ENCODE measurements at places on chromosomes 4 and X.
A peak's percentile ranks its signal among the peaks of the same experiment; 100 is the strongest.

DNA sequence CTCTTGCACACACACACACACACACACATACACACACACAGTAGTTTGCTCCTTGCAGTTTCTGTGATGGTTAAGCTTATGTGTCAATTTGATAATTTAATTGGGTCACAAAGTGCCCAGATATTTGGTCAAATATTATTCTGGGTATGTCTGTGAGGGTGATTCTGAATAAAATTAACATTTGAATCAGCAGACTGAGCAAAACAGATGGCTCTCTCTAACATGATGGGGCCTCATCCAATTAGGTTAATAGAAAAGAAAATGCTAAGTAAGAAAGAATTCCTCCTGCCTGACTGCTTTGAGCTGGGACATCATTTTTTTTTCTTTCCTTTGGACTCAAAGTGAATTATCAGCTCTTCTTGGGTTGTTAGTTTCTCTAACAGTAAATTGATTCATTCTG is 191.2 kb upstream of the INTU start:
- DNase-seq = no peak

GRCh38 chrX:129984111-129984958 is 1.9 kb downstream of the BCORL1 start:
- peak; percentile 30 for DNase-seq

GRCh38 chr4:112517067-112517634 is 1.2 kb upstream of the NEUROG2 start:
- no peak for DNase-seq

- peak; percentile 57 for DNase-seq
Measured at GRCh38 chr4:1809754-1810502, 16.8 kb downstream of the FGFR3 start.

GRCh38 chrX:38804432-38804681 is 3.1 kb downstream of the MID1IP1 start:
- DNase-seq = no peak

DNA sequence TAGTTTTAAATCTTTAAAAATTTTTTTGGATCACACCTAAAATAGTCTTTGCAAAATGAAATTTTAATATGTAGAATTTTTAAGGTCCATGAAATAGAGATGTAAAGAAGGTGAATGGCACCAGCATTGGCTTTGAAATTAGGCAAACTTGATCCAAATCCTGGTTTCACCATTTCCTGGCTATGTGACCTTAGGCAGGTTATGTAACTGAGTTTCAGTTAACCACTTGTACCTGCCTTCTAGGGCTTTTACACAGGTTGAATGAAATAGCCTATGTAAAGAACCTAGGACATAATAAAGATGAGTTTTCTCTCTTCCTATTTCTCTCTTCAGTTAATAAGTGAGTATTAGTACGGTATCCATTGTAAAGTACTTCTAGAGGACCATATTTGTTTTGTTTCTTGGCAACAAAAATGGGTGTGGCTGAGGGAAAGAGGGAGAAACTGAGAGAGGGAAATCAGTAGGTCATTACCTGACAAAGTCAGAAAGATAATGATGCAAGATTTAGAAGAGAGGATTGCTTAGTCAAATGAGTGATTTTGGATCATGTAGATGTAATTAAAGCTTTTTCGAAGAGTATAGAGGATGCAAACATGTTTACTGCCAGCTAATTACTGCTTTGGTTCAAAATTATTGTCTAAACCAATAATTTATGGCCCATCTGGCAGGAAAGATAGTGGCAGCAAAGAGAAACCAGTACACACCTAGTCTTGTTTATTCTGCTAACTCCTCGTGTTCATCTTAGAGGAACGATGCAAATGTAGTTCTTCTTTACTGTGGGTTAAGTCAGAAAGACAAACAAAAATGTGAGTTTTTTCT is 81.9 kb downstream of the PDLIM5 start:
- no peak for DNase-seq

DNA sequence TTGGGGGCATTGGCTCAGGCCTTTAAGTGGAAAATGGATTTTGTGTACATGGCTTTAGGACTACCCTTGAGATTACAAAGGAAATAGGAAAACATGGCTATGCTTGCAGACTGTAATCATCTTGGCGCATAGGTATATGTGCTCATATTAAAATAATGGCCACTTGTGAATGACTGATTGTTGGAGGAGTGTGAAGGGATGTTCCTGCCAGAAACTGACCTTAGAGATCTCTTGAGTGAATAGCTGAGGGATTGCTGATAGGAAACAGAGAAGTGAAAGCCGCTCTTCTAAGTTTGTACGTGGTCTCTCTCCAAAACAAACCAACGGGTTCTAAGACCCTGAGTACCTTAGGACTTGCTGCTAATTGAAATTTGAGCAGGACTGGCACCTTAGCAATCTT is 186.0 kb downstream of the MGST2 start:
- no peak for DNase-seq

GRCh38 chr4:97132435-97132834 is 1010.8 kb downstream of the STPG2 start:
- no peak for DNase-seq

DNA sequence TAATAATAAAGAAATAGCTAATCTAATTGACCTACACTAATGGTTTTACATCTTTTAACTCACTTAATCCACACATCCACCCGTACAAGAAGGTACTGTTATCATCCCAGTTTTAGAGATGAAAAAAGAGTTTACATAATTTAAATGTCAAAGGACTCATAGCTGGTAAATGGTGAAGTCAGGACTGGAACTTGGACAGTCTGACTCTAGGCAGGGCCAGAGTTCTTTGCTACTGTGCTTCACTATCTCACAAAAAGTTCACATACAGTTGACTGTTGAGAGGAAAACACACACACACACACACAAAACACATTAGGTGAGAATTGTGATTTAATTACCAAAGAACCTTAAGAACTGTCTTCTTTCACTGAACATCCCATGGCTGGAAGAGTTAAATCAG is 71.2 kb upstream of the PRSS48 start:
- DNase-seq = no peak

DNA sequence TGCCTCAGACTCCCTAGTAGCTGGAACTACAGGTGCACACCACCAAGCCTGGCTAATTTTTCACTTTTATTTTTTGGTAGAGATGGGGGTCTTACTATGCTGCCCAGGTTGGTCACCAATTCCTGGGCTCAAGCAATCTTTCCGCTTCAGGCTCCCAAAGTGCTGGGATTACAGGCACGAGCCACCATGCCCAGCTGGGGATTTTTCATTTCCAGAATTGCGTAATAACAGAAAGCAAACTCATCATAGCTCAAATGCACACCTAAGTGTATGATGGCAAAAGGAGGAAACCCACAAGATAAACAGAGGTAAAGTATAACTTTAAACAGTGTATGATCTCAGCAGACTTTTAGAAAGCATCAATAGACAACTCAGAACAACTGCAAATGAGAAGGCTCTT is 56.2 kb downstream of the TEX11 start:
- no peak for DNase-seq

GRCh38 chr4:107629318-107629717 is 90.7 kb downstream of the PAPSS1 start:
- no peak for DNase-seq

- no peak for DNase-seq
Measured at GRCh38 chr4:27775156-27775555, 914.5 kb downstream of the STIM2 start.

DNA sequence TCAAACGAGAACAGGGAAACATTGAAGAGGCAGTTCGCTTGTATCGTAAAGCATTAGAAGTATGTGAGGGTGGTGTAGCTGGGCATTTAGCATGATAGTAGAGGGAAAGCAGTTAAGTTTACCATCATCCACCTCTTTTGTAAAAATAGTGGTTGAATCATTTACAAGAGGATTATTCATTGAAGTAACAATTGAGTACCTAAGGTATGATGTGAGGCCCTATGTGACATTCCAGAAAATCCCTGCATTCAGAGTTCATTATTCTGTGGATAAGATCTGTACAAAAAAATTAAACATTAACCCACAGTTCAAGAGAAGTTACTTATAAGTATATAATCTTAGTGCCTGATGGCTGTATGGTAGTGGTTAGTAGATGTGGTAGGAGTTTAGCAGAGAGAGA is 22.2 kb upstream of the GCNA start:
- no peak for DNase-seq
